Cardiac muscle cell (in vitro differentiated cells and primary cell): ENCODE measurements at places on chromosomes 5 and 9. TPM values are rescaled to one million over a fixed set of nuclear protein-coding genes. Genes with fewer than 3 reads are reported as not detected.

GRCh38 chr9:101311758-101312420 is 72.9 kb downstream of the BAAT start:
- DNase-seq, result peak; percentile 91
- no peaks in the 10 kb centered on the region for H3K4me1 ChIP-seq
- H3K4me3 ChIP-seq, result no peak overlapping the region
- no peaks in the 10 kb centered on the region for H3K27me3 ChIP-seq
- H3K27ac ChIP-seq, result no peak overlapping the region

DNA sequence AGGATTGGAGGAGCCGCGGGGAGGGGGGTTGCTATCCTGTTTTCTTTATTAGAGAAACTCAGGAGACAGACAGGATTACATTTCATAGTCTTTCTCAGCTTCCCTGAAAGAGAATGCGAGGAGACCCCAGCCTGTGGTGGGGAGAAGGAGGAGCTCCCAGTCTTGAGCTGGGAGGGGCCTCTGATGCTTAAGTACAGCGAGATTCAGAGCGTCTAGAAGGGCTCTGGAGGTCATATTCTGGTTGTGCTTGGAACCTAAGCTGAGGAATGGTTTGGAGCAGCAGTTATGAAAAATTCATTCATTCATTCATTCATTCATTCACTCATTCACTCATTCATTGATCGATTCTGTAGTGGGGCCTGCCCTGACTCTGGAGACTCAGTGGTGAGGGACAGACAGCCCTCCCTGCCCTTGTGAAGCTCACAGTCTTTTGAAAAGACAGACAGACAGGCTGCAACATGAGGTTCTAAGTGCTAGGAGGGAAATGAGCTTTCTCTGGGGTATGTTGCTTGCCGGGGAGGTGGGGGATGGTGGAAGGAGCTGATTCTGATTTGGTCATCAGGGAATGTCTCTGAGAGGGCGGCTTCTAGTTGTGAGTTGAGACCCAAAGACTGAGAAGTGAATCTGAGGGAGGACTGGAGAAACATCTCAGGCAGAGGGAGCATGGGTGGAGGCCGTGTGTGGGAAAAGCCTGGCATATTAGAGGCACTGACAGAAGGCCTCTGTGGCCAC is 2.5 kb upstream of the SPRY4 start:
- no peak overlapping the region for H3K27ac ChIP-seq
- no peaks in the 10 kb centered on the region for H3K36me3 ChIP-seq
- H3K4me3 ChIP-seq, result no peak overlapping the region
- peaks cover 15% of the 10 kb centered on the region for H3K4me1 ChIP-seq
- no peaks in the 10 kb centered on the region for H3K27me3 ChIP-seq
- DNase-seq, result peak; percentile 55

- no peaks in the 10 kb centered on the region for H3K27me3 ChIP-seq
- no peak overlapping the region for H3K27ac ChIP-seq
- H3K36me3 ChIP-seq, result no peaks in the 10 kb centered on the region
- DNase-seq, result no peak
- no peak overlapping the region for H3K4me3 ChIP-seq
These were observed 100.2 kb upstream of the CCDC112 start for GRCh38 chr5:115396688-115397087.

DNA sequence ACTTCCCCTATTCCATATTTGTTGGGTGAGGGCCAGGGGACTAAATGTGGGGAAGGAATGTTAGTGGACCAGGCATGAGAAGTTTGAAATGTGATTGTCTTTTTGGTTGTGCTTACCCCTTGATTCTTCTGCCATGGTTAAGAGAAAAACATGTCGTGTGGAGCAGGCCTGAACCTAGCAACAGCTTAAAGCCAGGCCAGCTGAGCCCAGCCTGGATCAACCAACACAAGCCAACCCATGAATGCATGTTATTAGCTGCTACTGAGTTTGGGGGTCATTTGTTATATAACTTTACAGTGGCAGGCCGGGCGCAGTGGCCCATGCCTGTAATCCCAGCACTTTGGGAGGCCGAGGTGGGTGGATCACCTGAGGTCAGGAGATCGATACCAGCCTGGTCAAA is 52.4 kb upstream of the TRIO start:
- H3K4me1 ChIP-seq, result no peaks in the 10 kb centered on the region
- H3K4me3 ChIP-seq, result no peak overlapping the region
- H3K27ac ChIP-seq, result no peak overlapping the region

DNA sequence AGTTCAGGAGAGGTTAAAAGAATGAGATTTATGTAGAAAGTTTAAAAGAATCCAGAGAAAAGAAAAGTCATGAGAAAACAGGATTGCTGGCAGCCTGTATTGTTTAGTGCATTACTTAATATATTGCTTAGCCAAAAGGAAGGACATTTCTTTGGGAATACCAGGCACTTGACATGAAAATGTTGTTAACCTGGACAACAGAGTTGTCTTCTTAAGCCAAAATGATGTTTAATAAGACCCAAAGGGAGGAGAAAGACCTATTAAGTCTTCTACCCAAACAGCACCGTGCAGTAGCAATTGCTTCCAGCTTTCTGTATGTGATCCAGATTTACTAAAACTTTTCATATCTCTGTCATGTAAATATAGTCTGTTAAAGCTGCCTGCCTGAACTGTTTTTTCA is 74.0 kb upstream of the PRLR start:
- H3K36me3 ChIP-seq, result no peaks in the 10 kb centered on the region
- DNase-seq, result no peak
- H3K4me1 ChIP-seq, result no peaks in the 10 kb centered on the region
- H3K27me3 ChIP-seq, result no peaks in the 10 kb centered on the region

GRCh38 chr9:111148052-111149017 is 110.1 kb upstream of the LPAR1 start:
- H3K4me3 ChIP-seq, result no peak overlapping the region
- DNase-seq, result no peak
- no peak overlapping the region for H3K27ac ChIP-seq
- H3K4me1 ChIP-seq, result peaks cover 7% of the 10 kb centered on the region

GRCh38 chr5:160054831-160055230 is 45.9 kb downstream of the TTC1 start:
- no peaks in the 10 kb centered on the region for H3K27me3 ChIP-seq
- peaks cover 21% of the 10 kb centered on the region for H3K36me3 ChIP-seq
- H3K27ac ChIP-seq, result no peak overlapping the region
- no peaks in the 10 kb centered on the region for H3K4me1 ChIP-seq

DNA sequence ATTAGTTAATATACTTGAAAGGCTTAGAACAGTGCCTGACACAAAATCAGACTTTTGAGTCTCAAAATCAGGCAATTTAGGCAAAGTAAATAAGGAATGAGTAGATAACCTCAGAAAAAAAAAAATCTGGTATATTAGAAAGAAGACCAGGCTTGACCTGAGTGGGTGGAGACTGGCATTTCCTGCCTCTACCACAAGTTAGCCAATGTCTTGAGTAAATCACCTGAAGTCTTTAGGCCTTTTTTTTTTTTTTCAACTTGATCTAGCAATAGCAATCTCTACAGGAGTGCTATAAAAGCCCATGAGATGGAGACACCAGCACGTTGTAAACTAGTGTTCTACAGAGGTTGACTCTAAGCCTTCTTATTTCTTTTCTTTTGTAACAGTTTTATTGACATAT is 104.2 kb upstream of the RASEF start:
- DNase-seq, result no peak
- H3K27me3 ChIP-seq, result no peaks in the 10 kb centered on the region
- H3K27ac ChIP-seq, result no peak overlapping the region
- no peaks in the 10 kb centered on the region for H3K4me1 ChIP-seq

DNA sequence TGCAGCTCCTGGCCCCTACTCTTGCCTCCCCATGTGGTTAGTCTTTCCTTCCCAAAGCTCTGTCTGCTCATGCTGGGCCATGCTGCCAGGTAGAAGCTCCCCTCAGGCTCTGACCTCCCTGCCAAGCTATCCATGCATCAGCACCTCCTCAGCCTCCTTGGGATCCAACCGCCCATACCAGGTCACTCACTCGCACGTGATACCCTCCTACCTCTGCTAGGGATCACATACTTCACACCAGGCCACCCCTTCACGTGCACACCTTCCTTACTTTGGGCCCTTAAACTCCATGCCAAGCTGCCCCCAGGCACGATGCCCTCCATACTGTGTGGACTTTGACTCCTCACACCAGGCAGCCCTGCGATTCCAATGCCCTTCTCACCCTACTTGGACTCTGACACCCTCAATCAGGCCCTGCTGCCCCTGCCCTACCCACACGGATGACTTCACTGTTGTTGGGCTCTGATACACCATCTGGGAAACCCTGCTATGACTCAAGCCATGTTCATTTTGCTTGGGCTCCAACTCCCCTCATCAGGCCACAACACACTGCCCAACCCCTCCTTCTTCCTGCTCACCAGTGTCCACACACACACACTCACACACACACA is 34.1 kb downstream of the ZNF483 start:
- DNase-seq, result no peak
- no peak overlapping the region for H3K27ac ChIP-seq
- no peaks in the 10 kb centered on the region for H3K27me3 ChIP-seq
- no peaks in the 10 kb centered on the region for H3K4me1 ChIP-seq
- no peak overlapping the region for H3K4me3 ChIP-seq

DNA sequence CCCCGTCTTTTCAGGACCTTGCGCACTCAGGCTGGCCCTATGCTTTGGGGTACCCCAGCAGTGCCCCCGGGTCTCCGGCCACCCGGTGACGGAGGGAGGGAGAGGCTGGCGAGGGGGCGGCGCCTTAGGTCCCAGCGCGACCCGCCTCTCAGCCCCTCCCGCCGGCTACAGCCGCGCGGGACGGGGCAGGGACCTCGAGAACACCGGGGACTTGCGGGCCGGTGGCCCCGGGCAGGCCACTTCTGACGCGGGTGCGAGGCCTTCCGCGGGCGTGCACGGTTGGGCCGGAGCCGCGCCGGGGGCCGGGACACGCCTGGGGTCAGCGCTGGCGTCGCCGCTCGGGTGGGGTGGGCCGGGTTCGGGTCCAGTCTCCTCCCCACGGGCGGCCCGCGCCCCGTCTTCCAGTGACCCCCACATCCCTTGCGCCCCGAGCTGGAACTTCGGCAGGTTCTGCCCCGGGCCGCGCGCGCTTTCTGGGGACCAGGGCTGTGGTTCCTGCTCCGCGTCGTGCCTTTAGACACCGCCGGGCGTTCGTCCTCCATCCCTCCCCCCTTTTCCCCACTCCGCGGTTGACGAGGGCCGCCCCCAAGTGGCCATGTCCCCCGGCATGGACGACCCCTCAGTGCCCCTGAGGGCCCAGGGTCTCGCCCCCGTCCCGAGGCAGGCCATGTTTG is 3.8 kb upstream of the SQSTM1 start:
- no peak for DNase-seq
- peak overlapping the region; percentile 17 for H3K4me3 ChIP-seq
- no peaks in the 10 kb centered on the region for H3K27me3 ChIP-seq
- no peak overlapping the region for H3K27ac ChIP-seq
- H3K36me3 ChIP-seq, result no peaks in the 10 kb centered on the region

DNA sequence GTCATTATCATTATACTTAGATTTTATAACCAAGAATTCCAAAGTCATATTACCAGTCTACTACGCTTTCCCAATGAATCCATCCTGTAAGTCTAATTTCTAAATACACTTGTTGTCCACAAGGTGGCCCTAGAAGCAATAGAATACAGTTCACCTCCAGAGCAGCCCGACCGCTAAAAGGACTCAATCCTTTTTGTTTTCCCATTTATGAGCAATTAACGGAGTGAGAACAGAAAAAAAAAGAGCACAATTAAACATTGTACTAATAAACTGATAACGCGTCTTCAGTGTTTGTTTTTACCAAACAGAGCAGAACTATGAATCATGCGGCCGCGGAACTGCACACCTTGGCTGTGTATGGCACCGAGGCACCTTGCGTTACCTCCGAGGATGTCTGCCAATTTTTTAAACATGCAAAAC is 160.7 kb upstream of the DAPK1 start:
- peak; percentile 79 for DNase-seq
- H3K27me3 ChIP-seq, result no peaks in the 10 kb centered on the region
- peak overlapping the region; percentile 30 for H3K4me3 ChIP-seq

DNA sequence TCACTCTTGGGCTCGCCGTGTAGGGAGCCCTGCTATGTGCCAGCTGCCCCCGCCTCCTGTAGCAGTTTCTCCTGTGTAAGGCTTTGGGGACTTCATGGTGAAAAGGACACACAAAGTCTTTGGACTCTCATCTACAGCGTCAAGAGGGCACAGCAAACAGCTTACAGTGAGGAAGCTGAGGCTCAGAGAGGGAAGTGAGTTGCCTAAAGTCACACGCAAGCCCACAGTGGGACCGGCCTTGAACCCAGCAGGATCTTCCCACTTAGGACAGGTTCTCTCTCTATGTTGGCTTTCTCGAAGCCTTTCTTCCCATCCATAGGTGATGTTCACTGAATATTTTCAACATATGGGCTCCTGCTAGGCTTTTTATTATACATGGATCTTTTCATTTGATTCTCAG is 9.8 kb upstream of the PRRX2 start:
- H3K36me3 ChIP-seq, result no peaks in the 10 kb centered on the region
- no peak overlapping the region for H3K27ac ChIP-seq
- H3K4me1 ChIP-seq, result peaks cover 5% of the 10 kb centered on the region
- DNase-seq, result no peak

DNA sequence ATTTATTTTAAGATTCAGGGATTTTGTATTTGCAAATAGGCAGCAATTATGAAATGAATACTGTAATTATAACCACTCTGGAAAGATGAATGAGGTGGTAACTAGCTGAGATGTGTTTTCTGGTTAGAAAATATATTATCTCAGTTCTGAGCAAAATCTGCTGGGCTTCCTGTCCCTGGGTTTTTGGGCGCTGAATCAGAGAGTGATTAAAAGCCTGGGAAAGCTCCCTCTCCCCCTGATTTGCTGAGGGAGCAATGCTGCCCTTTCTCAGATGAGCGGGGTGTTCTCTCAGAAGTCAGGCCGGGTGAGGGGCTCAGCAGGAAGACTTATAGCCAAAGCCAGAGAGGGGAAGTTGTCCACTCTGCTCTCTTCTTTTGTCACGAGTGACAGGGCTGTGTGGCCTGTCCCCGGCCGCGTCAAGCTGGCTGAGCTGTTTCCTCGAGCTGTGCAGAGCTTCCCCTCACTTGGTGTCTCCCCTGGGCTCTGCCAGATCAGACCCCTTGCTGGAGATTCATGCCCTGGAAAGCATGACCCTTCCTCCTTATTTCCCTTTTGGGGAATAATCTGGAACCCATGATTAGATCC is 39.8 kb upstream of the PITX1 start:
- no peak overlapping the region for H3K27ac ChIP-seq
- peaks cover 86% of the 10 kb centered on the region for H3K27me3 ChIP-seq
- H3K4me3 ChIP-seq, result no peak overlapping the region
- H3K4me1 ChIP-seq, result no peaks in the 10 kb centered on the region
- no peaks in the 10 kb centered on the region for H3K36me3 ChIP-seq

DNA sequence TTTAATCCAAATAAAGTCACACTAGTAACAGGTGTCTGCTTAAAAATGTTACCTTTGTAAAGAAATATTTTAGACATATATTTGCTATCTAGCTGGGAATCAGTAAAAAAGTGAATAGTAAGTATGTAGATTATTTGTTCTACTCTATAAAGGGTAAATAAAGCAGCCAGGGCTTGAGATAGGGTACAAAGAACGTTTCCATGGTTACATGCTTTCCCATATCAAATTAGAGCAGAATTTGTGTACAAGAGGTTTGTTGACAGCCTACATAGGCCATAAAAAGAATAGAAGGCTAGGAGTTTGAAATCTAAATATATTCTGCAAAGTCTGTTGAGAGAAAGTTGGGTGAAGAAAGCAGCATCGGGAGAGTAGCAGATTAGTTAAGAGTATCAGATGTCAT is 160.9 kb upstream of the POU5F2 start:
- H3K27me3 ChIP-seq, result peaks cover 27% of the 10 kb centered on the region
- H3K4me1 ChIP-seq, result no peaks in the 10 kb centered on the region
- DNase-seq, result no peak
- H3K4me3 ChIP-seq, result no peak overlapping the region
- no peak overlapping the region for H3K27ac ChIP-seq

Gene BTNL3
- total RNA-seq, result not detected in 2 replicates

Gene TRPM3
- 0.24 and 0.60 TPM in 2 replicates for total RNA-seq

Gene QSOX2
- total RNA-seq, result 10.5 and 11.5 TPM in 2 replicates

Gene TIGD6
- total RNA-seq, result 3.5 and 7.6 TPM in 2 replicates

Gene APC
- total RNA-seq, result 38.3 and 40.1 TPM in 2 replicates
